ENCODE measurements at places on chromosomes 2 and 18.
A peak's percentile ranks its signal among the peaks of the same experiment; 100 is the strongest.

DNA sequence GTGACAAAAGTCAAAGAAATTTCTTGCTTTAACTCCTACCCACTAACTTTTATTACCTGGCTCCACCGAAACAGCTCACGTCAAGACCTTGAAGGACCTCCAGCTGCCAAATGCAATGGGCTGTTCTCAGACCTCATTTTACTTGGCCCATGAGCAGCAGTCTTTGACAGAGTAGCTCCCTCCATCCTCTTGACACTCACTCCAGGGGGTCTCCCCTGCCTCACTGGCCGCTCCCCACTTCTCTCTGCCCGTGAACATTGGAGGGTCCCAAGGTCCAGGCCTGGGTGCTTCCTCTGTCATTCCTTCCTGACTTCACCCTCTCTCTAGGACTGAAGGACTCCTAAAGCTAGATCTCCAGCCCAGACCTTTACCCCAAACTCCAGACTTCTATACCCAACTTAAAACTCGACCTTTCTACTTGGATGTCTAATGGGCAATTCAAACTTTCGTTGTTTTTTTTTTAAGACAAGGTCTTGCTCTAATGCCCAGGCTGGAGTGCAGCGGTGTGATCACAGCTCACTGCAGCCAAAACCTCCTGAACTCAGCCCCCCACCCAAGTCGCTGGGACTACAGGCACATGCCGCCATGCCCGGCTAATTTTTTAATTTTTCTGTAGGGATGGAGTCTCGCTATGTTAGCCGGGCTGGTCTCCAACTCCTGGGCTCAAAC, 92.9 kb upstream of the ST3GAL5 start:
- no peak for DNase-seq

DNA sequence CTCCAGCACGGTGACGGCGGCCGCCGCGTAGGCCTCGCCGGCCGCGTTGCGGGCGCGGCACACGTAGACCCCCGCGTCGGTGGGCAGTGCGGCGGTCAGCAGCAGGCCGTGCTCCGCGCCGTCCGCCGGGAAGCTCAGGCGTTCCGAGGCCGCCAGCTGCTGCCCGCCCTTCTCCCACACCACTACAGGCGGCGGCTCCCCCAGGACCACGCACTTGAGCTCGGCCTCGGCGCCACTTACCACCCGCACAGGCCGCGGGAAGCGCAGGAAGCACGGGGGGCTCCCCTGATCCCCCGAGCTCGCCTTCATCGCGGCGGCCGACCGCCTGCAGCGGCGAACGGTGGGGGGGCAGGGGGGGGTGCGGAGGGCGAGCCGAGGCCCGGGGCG, 422 bp downstream of the OBSL1 start:
- no peak for DNase-seq

DNA sequence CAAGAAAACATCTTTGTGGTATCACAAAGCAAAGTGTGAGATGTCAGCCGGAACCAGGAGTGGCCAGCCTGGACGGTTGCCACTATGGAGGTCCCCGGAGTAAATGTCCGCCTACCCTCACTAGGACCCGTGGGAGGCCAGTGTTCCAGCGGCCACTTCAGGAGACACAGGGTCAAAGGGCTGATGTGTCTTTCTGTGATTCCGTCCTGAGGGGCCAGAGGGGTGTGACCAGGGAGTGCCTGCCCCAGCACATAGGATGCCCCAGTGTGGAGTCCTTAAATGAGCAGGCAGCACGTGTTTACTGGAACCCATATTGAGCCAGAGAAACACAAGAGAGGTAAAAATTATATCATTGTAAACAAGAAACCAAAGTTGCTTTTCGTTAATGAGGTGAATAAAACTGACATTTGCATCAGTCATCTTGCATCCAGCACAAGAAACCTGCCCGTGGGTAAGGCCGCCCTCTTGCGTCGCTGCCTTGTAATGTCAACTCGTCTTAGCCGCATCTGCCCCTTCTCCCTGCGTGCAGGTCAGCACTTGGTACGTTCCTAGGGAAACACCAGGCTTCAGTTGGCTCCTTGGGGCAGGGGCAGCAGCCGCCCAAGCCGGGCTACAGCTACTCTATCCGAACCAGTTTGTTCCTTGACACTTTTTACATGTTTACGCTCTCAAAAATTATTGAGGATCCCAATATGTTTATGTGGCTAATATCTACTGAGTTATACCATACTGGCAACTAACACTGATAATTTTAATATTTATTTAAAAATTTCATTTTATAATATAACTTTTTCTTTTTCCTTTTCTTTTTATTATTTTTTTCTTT, 46.7 kb upstream of the LAPTM4A start:
- peak; percentile 41 for DNase-seq

- no peak for DNase-seq
Measured at GRCh38 chr2:2050446-2050845, 280.6 kb downstream of the MYT1L start.

DNA sequence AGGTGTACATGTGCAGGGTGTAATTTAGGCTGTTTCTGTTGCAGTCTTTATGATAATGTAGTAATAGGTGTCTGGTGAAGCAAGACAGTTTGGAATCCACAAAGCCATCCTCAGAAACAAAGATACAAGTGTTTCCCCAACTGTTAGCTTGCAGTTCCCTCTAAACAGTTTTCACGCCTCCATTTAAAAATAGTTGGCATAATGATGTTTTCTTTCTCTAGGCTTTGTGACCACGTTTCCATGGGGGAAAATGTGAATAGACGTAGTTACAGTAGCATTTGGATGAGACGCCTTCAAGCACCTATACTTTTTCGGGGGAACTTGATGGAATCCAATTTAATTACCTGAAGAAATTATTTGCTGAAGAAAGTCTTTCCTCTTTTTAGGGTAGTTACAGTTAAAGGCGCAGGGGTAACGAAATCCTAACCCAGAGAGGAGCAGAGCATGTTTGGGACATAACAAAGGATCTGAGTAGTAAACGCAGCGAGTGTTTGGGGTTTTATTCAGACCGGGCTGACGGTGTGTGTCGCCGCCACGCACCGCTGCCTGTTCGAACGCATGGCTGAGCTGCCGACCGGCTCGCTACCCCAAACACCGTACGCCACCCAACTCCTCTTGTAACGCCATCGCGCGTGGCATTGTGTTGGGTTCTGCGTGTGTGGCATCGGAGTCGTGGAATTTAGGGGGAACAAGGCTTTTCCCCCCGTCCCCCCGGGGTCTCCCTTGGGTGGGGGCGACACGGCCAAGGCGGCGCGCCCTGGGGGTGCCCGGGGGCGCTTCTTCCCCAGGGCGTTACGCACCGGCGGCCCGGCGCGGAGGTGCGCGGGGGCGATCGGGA, 681 bp upstream of the NRP2 start:
- DNase-seq: no peak

DNA sequence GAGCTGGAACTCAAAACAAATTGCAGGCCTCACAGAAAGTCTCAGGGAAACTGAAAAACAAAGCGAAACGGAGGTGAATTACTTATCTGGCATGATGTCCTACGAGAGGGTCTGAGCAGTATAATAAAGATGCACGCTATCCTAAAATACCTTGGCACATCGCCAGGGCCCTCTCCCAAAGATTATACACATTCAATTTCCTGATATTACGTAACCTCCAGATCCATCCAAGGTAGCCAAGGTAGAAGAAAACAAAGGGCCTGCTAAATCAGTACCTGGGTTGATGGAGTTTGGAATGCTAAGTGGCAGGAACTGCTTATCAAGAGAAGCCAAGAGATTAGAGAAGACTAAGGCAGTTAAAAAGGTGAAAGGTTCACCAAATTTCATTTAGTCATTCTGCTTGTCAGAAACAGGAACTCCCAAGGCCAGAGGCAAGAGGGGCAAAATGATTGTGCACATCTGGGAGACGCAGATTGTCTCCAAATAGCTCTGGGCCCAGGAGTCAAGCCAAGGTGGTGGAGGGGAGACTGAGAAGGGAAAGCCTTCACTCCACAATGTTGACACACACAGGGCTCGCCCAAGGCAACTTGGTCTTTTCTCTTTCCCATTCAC, 236.8 kb upstream of the ATP5MC3 start:
- no peak for DNase-seq

- no peak for DNase-seq
Measured at GRCh38 chr2:233117811-233118647, 57.9 kb downstream of the INPP5D start.

GRCh38 chr2:21020668-21021288, 23.1 kb downstream of the APOB start:
- DNase-seq: no peak

GRCh38 chr2:56357655-56358295, 174.0 kb downstream of the CCDC85A start:
- DNase-seq: no peak

DNA sequence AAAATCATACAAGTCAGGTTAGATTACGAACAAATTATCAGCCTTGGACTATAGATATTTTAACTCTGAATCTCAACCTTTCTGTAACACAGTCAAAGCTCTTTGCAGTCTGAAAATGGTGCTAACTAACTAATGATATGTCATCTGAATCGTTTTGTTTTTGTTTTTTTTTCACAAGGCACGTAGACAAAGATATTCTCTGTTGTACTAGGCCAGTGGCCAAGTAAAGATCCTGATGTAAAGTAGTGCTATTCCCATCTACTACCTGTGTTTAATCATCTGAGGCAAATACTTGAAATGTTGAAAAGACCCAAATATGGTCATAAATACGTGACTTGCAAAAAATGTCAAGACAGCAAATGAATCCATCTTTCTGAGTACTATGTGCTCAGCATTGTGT, 65.7 kb downstream of the REL start:
- no peak for DNase-seq

GRCh38 chr2:36507408-36507812, 90.6 kb downstream of the FEZ2 start:
- no peak for DNase-seq

DNA sequence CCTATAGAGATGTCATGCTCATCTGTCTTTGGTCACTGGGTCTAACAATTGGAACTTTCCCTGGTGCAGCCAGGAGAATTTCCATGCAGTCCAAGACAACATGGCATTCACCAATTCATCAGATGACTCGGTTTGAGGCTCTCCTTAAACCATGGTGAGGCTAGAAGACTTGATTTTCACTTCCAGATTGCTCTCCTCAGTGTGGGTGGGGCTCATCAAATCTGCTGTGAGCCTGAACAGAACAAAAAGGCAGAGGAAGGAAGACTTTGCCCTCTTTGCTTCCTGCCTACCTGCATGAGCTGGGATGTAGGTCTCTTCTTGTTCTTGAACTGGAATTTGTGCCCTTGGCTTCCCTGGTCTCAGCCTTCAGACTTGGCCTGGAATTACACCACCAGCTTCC, 203.4 kb upstream of the TRIB2 start:
- no peak for DNase-seq

DNA sequence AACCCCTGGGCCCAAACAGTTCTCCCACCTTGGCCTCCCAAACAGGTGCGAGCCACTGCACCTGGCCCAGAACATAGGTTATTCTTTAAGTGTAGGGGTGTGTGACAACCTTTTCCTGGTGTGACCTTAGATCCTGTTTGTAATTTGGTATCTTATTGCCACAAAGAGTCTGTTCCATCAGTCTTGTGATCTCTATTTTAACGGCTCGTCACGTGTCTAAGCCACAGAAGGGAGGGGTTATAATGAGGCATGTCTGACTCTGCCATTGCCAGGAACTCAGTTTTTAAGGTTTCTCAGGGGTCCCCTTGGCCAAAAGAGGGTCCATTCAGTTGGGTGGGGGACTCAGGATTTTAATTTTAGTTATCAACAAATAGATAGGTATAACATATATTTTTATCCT, 4.4 kb upstream of the ALS2 start:
- DNase-seq: no peak

GRCh38 chr2:127486247-127487058, 39.8 kb downstream of the IWS1 start:
- DNase-seq: no peak

- DNase-seq: no peak
Measured at GRCh38 chr18:666177-666576, 8.7 kb downstream of the TYMS start.

GRCh38 chr18:62790871-62791772, 75.8 kb downstream of the PHLPP1 start:
- no peak for DNase-seq

GRCh38 chr2:66733364-66733999, 298.6 kb downstream of the MEIS1 start:
- no peak for DNase-seq

- DNase-seq: no peak
Measured at GRCh38 chr18:57466745-57467409, 31.7 kb downstream of the ONECUT2 start.

DNA sequence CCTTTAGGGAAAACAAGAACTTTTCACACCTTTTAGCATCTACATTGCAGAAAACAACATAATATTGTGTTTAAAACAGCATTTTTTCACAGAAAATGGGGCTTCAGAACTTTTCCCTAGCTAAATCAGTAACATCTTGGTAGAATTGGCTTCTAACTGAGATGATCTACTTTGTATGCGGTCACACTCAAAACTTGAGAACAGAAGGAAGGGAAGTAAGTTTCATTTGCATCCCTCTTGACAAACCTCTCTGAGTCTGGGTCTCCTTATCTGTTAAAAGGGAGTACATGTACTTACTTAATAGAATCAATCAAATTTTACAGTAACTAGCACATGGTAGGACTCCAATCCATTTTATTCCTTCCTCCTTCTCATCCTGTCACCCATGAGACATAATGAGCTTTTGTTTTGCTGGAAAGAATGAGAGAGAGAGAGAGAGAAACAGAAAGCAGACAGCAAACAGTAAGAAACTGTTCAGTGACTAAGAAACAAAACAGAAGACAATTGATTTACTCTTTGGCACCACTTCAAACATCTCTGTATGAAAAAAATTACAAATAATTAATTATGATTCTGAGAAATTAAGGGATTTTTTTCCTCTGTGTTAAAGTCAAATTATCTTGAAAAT, 387.3 kb downstream of the SATB2 start:
- no peak for DNase-seq

- DNase-seq: no peak
Measured at GRCh38 chr2:178160601-178161000, 33.7 kb upstream of the OSBPL6 start.

DNA sequence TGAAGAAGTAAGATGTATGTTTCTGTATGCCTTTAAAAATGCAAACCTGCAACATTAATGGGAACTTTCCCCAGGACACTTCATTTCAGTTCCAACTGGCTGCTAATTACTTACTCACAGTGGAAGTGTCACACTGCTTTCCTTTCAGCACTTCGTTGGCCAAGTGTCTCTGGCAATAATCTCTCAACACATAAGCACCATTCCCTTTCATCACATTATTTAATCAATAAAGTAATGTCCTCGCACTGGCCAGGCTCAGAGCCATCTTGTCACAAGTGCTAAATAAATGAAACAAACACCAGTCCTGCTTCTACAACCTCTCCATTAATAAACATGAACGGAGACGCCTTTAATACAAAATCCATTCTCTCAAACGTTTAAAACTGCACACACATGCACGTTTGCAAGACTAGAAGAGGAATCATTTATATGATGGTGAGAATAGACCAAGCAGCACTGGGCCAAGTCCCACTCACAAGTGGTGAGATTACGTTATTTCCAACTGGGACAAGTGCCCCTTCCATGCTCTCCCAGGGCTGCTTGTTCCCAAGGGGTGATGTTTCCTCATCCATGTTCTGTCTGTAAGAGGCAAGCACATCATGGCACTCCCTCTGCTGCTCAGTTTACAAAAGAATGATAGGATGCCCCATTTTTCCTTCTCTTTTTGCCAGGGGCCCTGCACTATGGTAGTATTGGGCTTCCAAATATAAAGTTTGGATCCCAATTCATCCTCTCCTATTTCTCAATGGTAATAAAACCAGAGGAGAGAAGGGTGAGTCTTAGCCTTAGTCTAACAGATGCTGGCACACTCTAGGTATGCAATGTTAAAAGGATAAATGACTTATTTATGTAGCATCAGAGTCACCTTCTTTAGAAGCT, 56.8 kb upstream of the ETAA1 start:
- DNase-seq: no peak

GRCh38 chr2:240425697-240426096, 9.8 kb upstream of the GPC1 start:
- DNase-seq: no peak

- no peak for DNase-seq
Measured at GRCh38 chr2:23401427-23402204, 16.6 kb downstream of the KLHL29 start.
